NCI-H2227 treated with DMSO at 0.1 percent for 48 hours (cell line): ENCODE measurements at places on chromosomes 4 and X.

- DNase-seq: no peak
Observed at GRCh38 chrX:153806999-153807575, 12.6 kb downstream of the SSR4 start.

GRCh38 chr4:150593996-150594395 is 12.0 kb downstream of the MAB21L2 start:
- DNase-seq: no peak

DNA sequence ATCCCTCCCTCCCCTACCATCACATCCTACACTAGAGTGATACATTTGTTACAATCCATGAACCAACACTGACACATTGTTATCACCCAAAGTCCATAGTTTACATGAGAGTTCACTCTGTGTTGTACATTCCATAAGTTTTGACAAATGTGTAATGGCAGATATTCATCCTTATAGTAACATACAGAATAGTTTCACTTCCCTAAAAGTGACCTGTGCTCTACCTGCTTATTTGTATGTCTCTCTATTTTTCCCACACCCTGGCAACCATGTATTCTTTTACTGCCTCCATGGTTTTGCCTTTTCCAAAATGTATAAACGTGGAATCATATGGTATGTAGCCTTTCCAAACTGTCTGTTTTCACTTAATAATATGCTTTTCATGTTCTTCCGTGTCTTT is 42.2 kb upstream of the HPGD start:
- no peak for DNase-seq

GRCh38 chr4:3077796-3078195 is 3.3 kb downstream of the HTT start:
- no peak for DNase-seq

DNA sequence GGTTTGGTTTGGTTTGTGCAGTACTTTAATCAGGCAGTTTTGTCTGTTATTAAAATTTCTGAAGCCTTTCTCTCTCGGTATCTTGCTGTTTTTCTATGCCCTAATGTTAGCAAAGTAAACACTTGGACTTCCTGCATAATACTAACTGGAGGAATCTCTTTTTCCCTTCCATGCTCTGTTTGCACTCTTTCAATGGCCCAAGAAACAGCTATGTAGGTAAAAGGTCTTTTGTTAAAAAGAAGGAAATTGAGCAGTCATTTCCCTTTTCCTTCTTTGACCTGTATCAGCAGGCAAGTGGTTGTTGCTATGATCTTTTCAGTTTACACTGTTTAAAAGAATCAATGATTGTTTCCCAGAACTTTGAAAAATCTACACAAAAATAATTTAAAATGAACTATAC is 82.7 kb downstream of the CCSER1 start:
- no peak for DNase-seq

DNA sequence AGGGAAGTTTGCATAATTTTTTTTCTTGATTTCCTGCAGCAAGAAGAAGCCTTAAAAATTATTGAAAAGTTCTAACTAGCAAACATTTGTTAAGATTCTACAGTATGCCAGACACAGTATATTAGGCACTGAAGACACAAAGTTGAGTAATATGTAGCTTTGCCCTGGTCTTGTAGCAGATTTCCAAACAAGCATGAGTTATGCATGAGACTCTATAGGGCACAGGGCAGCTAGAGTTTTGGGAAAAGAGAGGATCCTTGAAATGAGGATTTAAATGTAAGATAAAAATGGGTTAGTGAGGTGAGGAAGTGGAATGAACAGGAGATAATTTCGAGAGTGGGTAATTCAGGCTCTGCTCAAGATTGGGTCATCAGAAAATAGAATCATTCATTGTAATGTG is 8.6 kb upstream of the GPRIN3 start:
- no peak for DNase-seq

GRCh38 chrX:131187206-131187605 is 101.9 kb downstream of the IGSF1 start:
- no peak for DNase-seq

DNA sequence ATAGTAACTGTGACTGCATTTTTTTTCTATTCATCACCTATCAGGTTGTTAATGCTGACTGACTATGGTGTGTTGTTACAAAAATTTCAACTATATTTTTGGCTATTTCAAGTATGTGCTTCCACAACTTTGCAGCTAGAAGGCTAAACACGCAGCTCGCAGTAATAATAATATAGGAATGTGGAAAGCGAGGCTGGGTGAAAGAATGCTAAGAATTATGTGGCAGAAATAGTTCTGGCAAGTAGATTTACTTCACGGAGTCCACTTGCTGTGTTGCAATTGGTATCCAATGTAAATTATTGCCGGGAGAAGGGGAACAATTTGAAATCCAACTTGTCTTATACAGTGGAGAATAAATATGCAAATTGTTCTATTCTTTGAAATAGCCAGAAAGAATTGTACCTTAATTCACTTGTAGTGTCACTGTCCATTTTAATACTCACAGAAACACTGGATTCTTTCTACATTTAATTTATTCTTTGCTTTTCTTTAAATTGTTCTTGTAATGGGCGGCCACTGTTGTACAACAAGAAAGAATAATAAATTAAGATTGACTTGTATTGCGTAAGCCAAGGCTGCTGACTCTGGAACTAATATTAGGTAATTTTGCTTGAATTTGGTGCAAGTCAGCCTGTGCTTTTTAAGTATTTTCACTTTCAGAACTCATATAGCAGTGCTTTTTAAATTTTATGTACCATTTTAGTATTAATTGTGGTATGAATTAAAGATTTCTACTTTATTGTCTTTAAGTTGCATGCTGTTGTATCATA is 154.9 kb downstream of the FRMPD4 start:
- DNase-seq: no peak

DNA sequence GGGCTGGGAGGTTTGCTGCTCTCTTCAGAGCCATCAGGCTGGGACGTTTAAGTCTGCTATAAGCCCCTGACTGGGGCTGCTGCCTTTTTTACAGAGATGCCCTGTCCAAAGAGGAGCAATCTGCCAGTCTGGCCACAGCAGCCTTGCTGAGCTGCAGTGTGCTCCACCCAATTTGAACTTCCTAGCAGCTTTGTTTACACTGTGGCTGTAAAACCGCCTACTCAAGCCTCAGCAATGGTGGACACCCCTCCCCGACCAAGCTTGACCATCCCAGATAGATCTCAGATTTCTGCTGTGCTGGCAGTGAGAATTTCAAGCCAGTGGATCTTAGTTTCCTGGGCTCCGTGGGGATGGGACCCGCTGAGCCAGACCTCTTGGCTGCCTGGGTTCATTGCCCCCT is 40.7 kb downstream of the SPATA18 start:
- DNase-seq: no peak

- no peak for DNase-seq
Observed at GRCh38 chr4:184437565-184438265, 36.6 kb downstream of the IRF2 start.
